ENCODE measurements at places on chromosomes 7 and 10.

DNA sequence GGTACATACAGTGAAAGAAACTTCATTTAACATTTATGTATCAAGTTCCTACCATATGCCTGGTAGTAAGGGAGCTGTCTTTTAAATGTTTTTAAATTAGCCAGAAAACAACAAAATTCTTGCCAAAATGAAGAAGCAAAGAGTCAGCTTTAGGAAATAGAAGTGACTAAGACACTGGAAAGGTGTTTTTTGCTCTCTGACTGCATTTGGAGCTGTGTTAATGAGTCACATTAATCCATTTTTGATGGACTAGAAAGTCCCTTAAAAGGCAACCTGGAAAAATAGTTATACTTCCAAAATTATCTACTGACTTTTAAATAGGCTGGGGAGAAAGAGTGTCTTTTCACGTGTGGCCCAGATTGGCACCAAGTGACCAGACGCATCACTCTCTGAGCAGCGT lies 3.9 kb upstream of the COL17A1 start:
- no peak for DNase-seq

DNA sequence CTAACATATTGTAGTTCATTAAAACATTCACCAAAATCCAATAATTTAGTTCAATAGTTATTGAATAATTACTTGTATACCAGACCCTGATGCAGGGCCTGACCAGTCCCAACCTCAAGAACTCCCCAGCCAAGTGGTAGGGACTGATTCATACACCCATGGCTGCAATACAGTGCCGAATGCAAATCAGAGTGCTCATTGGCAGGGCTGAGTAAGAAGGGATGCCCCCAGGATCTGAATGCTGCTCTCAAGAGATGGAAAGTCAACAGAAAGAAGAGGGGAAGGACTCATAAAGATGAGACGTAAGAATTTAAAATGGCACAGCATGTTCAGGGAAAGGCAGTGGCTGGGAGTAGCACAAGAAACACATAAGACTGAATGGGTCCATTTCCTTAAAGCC lies 29.9 kb downstream of the ZNF438 start:
- no peak for DNase-seq

DNA sequence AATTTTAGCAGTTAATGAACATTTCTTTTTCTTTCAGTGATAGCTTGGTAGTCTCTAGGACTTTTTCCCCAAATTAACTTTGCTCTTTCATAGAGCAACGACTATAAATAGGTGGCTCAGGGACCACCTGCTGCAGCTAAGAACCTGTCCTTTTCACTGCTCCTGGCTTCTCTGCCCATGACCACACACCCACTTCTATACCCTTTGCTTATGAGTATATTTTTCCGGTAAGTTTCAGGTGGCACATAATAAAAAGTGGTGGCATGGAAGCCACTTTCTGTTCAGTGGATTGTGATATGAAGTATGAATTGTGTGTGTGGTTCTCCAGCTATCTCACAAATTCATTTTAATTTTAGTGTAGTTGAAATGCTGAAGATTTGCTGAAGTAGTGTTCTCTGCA lies 1.2 kb downstream of the ING3 start:
- no peak for DNase-seq

DNA sequence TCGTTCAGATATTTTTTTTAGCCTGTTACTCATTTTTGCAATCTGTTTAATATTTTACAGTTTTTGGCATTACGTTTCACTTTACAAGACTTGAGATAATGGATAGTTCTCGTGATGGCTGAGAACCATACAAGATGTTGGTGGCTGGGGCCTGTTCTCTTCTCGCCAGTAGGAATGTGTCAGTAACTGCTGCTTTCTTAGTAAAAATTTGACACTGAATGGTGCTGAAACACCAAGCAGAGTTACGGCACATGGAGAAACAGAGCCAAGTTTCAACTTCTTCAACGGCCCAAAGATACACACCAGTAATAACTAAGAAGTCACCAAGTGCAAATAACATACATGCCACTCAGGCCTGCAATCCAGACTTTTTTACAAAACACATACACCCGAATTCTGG lies 130.4 kb downstream of the NRP1 start:
- no peak for DNase-seq

DNA sequence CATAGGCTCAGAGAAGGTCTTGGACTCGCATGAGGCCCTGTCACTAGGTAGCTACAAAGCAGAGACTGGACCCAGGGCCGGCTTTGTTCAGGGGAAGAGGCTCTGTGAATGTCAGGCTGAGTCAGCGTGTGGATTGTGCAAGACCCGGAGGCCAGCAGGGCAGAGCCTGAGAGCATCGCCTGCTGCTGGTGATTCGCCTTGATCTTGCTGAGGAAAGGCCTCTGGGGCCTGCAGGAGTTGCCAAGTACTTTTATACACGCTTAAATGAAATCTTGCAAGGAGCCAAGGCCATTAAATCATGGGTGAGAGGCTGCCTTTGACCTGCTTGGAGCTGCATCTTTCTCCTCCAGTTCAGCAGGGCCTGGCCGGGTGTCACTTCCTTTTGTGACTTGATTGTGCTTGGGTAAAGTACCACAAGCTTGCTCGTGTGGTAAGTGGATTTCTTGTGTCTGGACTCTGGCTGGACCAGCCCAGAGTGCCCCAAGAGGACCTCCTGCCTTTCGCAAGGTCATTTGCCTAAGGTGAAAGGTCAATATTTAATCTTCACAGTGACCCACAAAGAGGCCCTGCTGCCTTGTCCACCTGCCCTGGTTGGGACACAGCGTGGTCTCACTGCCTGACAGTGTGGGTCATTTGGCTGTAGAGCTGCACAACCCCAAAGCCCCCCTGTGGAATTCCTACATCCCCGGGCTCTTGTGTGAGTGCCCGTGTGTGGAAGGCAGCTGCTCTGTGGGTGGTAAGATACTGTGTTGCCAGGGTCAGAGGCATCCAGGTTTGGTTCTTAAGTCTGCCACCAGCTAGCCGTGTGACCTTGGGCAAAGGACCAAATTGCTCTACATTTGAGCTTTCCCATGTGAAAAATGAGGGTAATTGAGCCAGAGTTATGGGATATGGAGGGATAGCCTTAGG lies 38.6 kb upstream of the SH2D4B start:
- peak; percentile 35 for DNase-seq

DNA sequence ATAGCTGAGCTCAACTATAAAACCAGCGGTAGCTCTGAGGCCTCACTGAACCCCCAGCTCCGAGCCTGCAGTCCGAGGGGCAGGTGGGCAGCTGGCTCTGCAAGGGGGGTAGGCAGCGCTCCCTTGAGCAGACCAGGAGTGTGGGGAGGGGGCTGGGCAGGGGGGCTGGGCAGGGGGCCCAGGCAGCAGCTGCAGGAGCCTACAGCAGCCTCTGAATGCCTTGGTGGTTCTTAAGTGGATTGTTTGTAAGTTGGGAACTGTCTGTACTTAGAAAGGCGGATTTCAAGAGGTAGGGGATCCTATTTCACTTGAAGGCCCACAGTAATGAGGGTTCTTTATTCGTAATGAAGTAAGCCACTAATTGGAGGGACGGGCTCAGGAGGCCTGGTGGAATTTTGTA lies 72.3 kb downstream of the ICA1 start:
- DNase-seq, result no peak

GRCh38 chr7:133789974-133790373 lies 337.2 kb upstream of the LRGUK start:
- no peak for DNase-seq

- no peak for DNase-seq
Measured at GRCh38 chr7:153099235-153099634, 339.7 kb downstream of the ACTR3B start.

- no peak for DNase-seq
Measured at GRCh38 chr7:18425838-18426445, 69.6 kb upstream of the HDAC9 start.

GRCh38 chr7:131498237-131498885 lies 58.1 kb downstream of the PODXL start:
- no peak for DNase-seq

- no peak for DNase-seq
Measured at GRCh38 chr7:136878878-136879277, 10.4 kb downstream of the CHRM2 start.

- no peak for DNase-seq
Measured at GRCh38 chr7:11570922-11571550, 261.0 kb downstream of the THSD7A start.

- DNase-seq, result no peak
Measured at GRCh38 chr7:35379481-35379880, 125.6 kb upstream of the TBX20 start.

DNA sequence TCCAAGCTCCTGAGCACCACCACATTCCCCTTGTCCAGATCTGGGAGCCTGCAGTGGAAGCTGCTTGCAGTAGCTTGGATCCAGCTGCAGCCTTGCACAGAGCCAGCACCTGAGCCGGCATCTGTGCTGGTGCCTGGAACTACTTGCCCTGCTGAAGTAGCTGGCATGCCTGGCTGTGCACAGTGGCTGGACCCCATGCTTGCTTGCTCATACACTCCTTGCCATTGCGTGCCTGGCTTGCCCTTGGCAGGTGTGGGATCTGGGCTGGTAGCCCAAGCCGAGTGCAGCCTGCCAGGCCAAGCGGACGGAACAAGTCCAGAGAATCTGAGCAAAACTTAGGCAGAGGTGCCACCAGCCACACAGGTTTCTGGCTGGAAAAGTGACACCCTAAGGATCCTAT lies 759.9 kb downstream of the IPMK start:
- no peak for DNase-seq

DNA sequence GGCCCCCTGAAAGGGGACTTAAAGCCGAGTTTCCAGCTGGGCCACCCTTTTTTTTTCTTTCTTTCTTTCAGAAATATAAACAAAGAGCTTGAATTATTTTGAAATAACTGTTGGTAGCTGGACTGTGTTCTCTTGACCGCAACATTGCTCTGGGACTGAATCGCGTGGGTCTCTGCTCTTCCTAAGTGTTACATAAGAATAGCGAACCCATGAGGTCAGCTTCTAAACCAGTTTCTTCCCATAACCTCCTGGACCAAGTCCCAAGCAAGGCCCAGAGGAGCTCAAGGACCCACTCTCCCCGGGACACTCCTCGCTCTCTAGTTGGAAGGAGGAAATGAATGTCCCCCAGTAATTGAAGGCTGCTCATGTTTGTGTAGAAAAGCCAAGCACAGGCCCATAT lies 91.1 kb downstream of the CXCL12 start:
- DNase-seq, result no peak

GRCh38 chr10:118203461-118203860 lies 138.7 kb downstream of the FAM204A start:
- no peak for DNase-seq

- no peak for DNase-seq
Measured at GRCh38 chr7:44801890-44802289, 5.4 kb downstream of the PPIA start.

DNA sequence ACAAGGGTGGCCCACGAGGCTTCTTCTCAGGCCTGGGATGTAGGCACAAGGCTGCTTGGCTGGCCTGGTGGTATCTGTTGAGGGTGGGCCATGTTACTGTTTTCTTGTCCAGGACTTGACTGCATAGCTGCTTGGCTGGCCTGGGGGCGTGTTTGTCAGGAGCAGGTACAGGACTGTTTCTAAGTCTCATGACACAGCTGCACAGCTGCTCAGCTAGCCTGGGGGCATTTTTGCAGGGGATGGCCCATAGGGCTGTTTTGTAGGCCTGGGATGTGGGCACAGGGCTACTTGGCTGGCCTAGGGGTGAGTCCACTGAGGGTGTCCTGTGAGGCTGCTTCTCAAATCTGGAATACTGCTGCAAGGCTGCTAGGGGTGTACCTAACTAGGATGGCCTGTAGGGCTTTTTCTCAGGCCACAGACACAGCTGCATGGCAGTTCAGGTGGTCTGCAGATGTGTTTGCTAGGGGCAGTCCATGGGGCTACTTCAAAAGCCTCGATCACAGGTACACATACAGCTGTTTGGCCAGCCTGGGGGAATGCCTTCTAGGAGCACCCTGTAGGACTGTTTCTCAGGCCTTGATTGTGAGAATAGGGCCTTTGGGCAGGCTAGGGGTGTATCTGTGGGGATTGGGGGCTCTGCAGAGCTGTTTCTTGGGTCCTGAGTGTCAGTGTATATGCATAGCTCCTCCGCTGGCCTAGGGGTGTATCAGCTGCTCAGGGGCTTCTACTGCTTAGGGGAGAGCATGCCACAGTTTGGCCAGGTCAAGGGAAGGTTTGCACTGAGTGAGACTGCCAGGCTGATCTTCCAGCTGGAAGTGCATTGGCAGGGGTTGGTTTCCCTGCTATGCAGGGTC lies 26.6 kb upstream of the PLA2G12B start:
- no peak for DNase-seq

- DNase-seq, result no peak
Measured at GRCh38 chr7:134643131-134643530, 3.5 kb upstream of the BPGM start.

DNA sequence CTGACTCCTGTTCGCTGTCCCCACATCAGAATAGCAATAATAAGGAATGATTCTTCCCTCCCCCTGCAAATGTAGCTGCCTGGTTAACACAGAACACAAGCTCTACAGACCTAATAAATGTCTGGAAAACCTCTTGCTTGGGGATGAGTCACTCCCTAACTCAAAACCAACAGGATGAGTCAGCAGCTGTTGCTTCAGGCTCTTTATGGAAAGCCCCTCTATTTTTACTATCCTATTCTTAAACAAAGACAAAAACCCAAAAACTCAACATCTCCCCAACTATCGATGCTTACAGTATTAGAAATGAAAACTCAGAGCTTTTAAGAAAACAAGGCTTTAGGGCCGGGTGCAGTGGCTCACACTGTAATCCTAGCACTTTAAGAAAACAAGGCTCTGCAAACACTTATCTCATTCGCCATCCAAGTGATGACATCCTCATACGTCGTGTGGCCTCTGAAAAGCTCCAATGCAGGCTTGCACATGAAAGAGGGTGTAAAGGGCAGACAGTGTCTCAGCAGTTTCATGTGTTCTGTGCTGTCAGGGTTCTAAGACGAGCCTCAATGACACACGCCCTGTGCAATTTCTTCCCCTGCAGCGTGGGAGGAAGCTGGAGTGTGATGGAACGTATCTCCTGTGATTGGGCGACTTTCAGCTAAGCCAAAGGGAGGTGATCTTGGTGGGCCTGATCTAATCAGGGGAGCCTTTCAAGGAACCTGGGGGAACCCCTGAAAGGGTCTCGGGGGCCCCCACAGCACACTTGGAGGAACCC lies 70.1 kb downstream of the AMZ1 start:
- DNase-seq, result no peak

DNA sequence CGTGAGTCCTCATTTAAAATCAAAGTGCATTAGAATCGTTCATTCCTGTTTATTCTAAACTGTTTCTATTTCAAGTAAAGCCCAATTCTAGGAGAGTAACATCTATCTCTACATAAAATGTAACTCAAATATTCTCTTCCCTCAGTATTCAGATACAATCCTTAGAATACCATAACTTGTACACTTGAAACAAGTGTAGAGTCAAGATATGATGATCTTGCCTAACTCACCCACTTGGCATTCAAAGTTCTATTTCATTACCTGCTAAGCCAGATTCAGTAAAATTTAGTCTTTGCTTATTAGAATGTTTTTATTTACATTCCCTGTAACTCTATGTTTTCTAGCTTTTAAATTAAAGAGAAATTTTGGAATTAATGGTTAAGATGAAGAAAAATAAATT lies 31.6 kb downstream of the PRPS1L1 start:
- DNase-seq, result no peak

DNA sequence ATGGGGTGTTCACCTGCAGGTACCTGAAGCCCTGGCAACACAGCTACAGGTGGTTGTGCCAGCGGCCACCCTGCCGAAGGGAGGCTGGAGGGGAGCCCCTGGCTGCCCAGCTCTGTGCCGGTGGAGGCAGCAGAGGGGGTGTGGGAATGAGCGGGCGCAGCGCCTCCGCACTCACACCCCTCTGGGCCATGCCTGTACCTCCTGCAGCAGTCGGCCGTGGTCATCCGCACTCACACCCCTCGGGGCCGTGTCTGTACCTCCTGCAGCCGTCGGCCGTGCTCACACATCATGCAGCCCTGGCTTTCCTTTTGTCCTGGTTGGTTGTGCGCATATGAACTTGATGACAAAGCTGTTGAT lies 1.7 kb downstream of the ZNF511 start:
- DNase-seq, result no peak

Data from anterior cingulate cortex (tissue), 58 donors.